ENCODE measurements at places on chromosomes 3 and 15.

DNA sequence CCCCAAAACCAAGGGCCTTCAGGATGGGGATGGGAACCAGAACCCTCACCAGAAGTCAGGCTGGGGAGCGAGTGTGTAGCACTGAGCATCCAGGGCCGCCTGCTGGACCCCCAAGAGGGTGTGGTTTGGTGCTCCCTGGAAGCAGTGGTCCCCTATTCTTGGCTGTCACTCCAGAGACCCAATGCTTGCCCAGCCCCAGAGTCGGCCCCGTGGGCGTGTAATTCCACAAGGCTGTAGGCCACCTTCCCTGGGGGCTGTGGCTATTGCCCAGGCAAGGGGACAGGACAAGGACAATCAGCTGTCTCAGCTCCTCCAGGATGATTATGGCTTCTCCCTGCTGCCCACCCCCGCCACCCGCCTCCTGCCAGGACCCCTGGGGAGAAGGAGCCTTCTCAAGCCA, 14.5 kb downstream of the IGDCC3 start:
- no peak for DNase-seq

DNA sequence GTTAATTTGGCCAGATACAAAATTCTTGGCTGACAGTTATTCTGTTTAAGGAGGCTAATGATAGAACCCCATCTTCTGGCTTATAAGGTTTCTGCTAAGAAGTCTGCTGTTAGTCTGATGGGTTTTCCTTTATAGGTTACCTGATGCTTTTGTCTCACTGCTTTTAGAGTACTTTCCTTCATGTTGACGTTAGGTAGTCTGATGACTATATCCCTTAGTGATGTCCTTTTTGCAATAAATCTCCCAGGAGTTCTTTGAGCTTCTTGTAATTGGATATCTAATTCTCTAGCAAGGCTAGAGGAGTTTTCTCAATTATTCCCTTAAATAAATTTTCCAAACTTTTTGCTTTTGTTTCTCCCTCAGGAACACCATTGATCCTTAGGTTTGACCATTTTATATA, 114.1 kb upstream of the CDIN1 start:
- no peak for DNase-seq

GRCh38 chr3:170010498-170010897, 27.3 kb upstream of the GPR160 start:
- DNase-seq: no peak

DNA sequence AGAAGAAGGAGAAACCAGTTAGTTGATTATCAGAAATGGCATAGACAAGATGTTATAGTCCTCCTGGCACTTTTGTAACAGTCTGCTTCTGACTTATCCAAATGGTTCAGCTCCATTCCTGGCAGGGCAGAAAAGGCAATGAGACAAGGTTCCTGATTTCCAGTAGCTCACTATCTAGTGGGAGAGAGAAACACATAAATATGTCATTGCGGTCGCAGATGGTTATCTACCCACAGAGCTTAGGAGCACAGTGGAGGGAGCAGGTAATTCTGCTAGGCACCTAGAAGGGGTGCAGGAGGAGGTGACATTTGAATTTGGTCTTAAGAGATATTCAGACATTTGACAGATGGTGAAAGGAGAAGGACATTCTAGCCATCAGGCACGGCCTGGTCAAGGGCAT, 78.1 kb downstream of the TAMM41 start:
- DNase-seq: no peak

DNA sequence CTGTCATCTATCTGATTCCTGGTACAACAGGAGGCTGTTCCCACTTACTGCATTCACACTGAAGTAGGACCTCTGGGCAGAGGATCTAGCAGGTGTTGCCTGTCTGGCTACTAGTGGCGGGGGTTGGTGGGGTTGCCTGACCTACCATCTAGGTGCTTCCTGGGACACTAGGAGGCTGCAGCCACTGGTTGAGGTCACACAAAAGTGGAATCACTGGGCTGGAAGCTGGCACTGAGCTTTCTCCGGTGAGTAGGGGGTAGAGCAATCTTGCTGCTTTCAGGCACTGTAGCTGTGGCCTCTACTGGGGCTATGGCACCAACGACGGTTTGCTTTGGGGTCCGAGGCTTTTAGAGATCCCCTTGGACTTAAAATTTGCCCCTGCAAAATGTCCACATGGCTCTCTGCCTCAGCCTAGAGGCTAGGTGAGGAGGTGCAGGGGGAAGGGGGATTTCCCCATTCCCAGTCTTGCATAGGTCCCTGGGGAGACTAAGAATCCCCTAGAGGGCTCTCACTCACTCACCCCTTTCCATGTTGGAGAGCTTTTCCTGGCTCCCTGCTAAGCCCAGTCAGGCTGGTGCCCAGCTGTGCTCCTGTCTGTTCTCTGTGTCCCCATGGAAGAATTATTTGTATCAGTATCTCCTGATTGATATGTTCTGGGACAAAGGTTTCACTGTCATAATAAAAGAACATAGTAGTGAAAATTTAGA, 397.7 kb upstream of the EPHA6 start:
- DNase-seq: no peak

DNA sequence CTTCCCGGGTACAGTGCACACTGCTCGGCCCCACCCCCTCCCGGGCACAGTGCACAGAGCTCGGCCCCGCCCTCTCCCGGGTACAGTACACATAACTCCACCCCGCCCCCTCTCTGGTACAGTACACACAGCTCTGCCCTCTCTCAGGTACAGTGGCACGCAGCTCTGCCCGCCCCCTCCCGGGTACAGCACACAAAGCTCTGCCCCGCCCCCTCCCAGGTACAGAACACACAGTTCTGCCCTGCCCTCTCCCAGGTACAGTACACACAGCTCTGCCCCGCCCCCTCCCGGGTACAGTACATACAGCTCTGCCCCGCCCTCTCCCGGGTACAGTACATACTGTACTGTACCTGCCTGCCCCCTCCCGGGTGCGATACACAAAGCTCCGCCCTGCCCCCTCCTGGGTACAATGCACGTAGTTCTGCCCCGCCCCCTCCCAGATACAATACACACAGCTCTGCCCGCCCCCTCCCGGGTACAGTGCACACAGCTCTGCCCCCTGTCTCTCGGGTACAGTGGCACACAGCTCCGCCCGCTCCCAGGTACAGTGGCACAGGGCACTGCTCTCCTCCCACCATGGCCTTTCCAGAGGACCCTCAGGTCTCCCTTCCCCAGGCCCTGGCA, 16.4 kb upstream of the PRR20G start:
- DNase-seq: no peak

DNA sequence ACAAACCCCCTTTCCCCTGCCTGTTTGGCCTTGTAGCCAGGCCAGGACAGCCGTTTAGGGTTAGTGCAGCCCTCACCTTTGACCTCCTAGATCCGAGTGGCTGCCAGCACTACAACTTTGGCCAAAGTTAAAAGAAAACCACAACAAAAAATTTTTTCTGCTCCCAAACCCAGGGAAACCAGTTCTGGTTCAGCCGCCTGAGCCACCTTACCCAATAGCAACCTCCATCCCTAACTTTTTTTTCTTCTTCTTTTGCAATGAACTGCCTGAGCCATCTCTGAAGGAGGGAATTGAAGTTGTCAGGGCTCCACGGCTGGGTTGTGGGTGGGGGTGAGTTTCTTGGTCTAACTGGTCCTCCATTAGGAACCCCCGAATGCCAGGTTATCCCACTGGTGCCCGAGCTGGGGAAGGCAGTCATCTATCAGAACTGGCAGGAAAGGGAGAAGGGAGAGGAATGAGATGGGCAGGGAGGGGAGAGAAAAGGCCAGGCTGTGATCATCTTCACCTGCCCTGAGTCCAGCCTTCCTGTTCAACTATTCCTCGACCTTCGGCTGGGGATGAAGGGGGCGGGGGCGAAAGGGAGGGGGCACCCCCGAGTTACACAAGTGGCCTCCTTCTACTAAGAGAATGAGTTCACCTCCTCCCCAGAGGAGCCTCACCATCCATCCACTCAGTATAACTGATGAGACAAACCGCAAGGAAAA, 6.2 kb upstream of the NR2F2 start:
- no peak for DNase-seq

- DNase-seq: no peak
Measured at GRCh38 chr3:195080125-195080524, 190.8 kb downstream of the XXYLT1 start.

GRCh38 chr3:188390343-188390718, 236.4 kb downstream of the LPP start:
- no peak for DNase-seq

GRCh38 chr3:114838025-114838424, 309.1 kb downstream of the ZBTB20 start:
- DNase-seq: no peak

DNA sequence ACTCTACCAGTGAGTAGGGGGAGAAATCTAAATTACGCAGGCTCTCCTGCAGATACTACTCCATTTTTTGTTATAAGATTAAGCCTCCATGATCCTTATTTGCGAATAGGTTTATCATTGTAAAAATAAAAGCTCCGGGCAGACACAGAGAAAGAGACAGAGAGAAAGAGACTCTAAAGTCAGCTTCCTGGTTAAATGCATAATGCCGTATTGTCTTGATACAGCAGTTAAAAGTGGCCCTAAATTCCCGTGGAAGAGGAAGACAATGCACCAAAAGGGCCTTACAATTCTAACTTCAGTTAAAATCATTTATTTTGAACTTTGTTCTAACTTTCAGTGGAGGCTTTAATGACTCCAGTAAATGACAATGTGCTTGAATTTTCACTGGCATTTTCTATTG, 98.3 kb downstream of the SLC9A9 start:
- DNase-seq: no peak

DNA sequence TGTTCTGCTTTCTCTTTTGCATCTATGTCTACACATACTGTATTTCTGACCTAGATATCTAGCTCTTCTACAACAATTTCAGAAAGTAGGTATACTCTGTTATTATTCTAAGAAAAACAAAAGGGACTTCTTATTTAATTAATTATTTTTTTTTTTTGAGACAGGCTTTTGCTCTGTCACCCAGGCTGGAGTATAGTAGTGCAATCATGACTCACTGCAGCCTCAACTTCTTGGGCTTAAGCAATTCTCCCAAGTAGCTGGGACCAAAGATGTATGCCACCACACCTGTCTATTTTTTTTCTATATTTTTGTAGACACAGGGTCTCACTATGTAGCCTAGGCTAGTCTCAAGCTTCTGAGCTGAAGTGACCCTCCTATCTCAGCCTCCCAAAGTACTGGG, 130.6 kb downstream of the MBNL1 start:
- DNase-seq: peak; percentile 20

GRCh38 chr3:192991356-192991755, 73.7 kb upstream of the MB21D2 start:
- no peak for DNase-seq

DNA sequence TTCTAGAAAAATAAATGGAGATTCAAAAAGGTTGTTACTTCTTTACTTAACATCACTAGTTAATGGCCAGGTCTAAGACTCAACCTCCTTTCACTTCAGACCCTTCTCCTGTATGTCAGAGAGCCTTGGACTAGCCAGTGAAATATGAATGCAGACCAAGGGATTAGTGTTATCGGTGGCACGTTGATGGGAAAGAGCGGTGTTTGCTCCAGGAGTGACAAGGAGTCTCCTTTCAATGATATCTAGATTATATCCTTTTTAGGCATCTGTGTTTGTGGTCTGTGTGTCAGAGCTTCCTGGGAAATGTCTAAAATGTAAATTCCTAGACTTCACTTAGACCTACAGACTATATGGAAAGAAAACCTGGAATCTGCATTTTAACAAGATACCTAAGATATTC, 658.0 kb upstream of the KCNMB2 start:
- no peak for DNase-seq

- no peak for DNase-seq
Measured at GRCh38 chr3:116118475-116119169, 326.7 kb downstream of the LSAMP start.

GRCh38 chr3:158727206-158728060, 4.8 kb downstream of the RARRES1 start:
- DNase-seq: peak; percentile 17

DNA sequence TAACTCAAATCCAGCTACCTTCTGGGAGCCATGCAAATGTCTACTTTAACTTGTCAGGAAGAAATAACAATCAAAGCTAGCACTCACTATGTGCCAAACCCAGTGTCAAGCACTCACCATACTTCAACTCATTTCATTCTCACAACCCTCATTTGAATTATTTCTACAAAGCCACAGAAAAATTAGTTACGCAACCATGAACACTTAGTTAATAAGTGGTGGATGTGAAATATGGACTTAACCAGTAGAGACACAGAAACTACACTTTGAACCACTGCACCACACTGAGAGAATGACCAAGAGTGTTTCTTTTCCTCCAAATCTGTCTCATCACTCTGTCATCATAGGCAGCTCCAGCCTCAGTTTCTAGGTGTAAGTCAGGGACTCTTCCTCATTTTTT, 91.0 kb upstream of the MBNL1 start:
- no peak for DNase-seq

DNA sequence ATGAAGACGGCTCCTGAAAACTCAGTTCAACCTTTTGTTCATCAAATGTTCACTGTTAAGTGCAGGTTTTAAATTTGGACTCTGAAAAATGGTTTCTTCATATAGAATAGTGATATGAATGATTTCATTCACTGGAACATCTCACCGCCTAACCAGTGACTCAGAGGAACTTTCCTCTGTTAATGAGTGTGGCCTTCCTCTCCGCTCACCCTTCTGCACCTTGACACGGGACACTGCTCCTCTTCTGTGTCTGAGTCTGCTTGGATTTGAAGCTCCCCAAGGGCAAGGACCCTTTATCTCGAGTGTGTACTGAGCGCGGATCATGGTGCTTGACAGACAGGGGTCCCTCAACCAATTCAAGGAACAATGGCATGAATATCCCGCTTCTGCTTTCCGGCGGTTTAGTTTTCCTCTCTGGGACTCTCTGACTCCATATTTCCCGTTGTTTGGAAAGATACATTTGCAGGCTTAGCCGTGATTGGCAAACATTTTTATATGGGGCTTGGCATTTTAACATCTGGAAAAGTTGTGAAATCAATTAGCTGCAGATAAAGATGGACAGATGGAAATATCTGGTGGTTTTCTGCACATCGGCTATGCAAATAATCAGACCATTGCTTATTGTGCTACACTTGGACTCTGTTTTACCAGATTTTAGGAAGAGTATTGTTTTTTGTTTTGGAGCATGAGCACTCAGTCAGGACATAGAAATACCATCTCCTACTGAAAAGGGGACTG, 20.9 kb downstream of the KBTBD8 start:
- DNase-seq: no peak

All from stimulated activated CD4-positive, alpha-beta T cell treated with anti-CD3 and anti-CD28 coated beads, Interleukin-4, amount 100 ng/mL, for 4 hours (primary cell).